HFFc6 (cell line): ENCODE measurements at places on chromosomes 16 and 17. TPM values are rescaled to one million over a fixed set of nuclear protein-coding genes. Genes with fewer than 3 reads are reported as not detected.

The IGFBP4 gene
- total RNA-seq = 569 to 790 TPM (median 666 TPM) in 3 replicates

The ITGB4 gene
- 0.70 and 0.85 TPM in 2 replicates for total RNA-seq

The EFNB3 gene
- total RNA-seq = 0.12 to 0.25 TPM (median 0.13 TPM) in 3 replicates

The TBC1D26 gene
- total RNA-seq = not detected in 2 replicates

The CAVIN1 gene
- 1,112 and 1,235 TPM in 2 replicates for total RNA-seq

The RAB40B gene
- 9.4 to 13.9 TPM (median 11.2 TPM) in 3 replicates for total RNA-seq

The NAGS gene
- total RNA-seq = 0.63 and 0.91 TPM in 2 replicates

The HEATR9 gene
- total RNA-seq = not detected in 3 replicates

The COPRS gene
- 109 to 125 TPM (median 124 TPM) in 3 replicates for total RNA-seq

The LRRC75A gene
- total RNA-seq = 0.23 TPM in 2 replicates

The GGT6 gene
- total RNA-seq = not detected in 3 replicates

The HAS3 gene
- 1.4 to 2.1 TPM (median 1.7 TPM) in 3 replicates for total RNA-seq

The WDR59 gene
- 32.1 to 42.9 TPM (median 36.6 TPM) in 3 replicates for total RNA-seq

The CD7 gene
- total RNA-seq = 0.20 TPM in 1 of 3 replicates, not detected in the others

The SOX8 gene
- 0.06 to 0.15 TPM in 2 of 3 replicates, not detected in the other for total RNA-seq

The PRSS27 gene
- total RNA-seq = 0.29 to 0.55 TPM (median 0.43 TPM) in 3 replicates

The SEPTIN12 gene
- total RNA-seq = not detected in 3 replicates

The VAT1L gene
- not detected in 3 replicates for total RNA-seq

The TBC1D3E gene
- total RNA-seq = not detected in 3 replicates

The ADAP2 gene
- total RNA-seq = 0.37 and 0.39 TPM in 2 replicates

The SLFN5 gene
- total RNA-seq = 55.5 to 61.7 TPM (median 59.9 TPM) in 3 replicates

The PRSS22 gene
- total RNA-seq = not detected in 2 replicates

The SLC4A1 gene
- total RNA-seq = not detected in 3 replicates

The GSG1L2 gene
- not detected in 3 replicates for total RNA-seq

The UNC13D gene
- 0.09 to 0.47 TPM (median 0.37 TPM) in 3 replicates for total RNA-seq

The PIPOX gene
- total RNA-seq = 0.29 to 0.56 TPM (median 0.43 TPM) in 3 replicates

The SLC2A4 gene
- total RNA-seq = 0.09 TPM in 1 of 2 replicates, not detected in the other

The ST6GALNAC2 gene
- 0.31 to 0.34 TPM in 2 of 3 replicates, not detected in the other for total RNA-seq

The TM4SF5 gene
- not detected in 3 replicates for total RNA-seq

The ORC6 gene
- 10.6 to 19.6 TPM (median 15.7 TPM) in 3 replicates for total RNA-seq

The CACNG3 gene
- not detected in 3 replicates for total RNA-seq

The C16orf54 gene
- not detected in 3 replicates for total RNA-seq

The CDH5 gene
- total RNA-seq = not detected in 3 replicates

The TUBG2 gene
- total RNA-seq = 15.2 to 17.9 TPM (median 15.9 TPM) in 3 replicates

The B4GALNT2 gene
- total RNA-seq = 0.03 TPM in 1 of 3 replicates, not detected in the others

The ABCC12 gene
- total RNA-seq = not detected in 3 replicates

The MXRA7 gene
- 193 to 257 TPM (median 228 TPM) in 3 replicates for total RNA-seq

The MAFG gene
- 16.1 to 19.1 TPM (median 16.6 TPM) in 3 replicates for total RNA-seq

The CFAP97D1 gene
- not detected in 3 replicates for total RNA-seq

The PKMYT1 gene
- 19.2 to 41.5 TPM (median 38.6 TPM) in 3 replicates for total RNA-seq
